Cardiac atrium fibroblast (primary cell): ENCODE measurements at places on chromosomes 7 and 10. TPM values are rescaled to one million over a fixed set of nuclear protein-coding genes. Genes with fewer than 3 reads are reported as not detected.

Gene CCL24
- total RNA-seq = not detected in 2 replicates

Gene PRLHR
- not detected in 2 replicates for total RNA-seq

Gene STAG3
- 0.16 and 1.8 TPM in 2 replicates for total RNA-seq

Gene C10orf71
- total RNA-seq = not detected in 2 replicates

Gene SUV39H2
- total RNA-seq = 6.1 and 9.7 TPM in 2 replicates

Gene GIMAP7
- not detected in 2 replicates for total RNA-seq

Gene CDHR3
- 1.4 and 2.3 TPM in 2 replicates for total RNA-seq

Gene TAS2R3
- total RNA-seq = not detected in 2 replicates
